ENCODE measurements at places on chromosomes 4 and X.

GRCh38 chrX:46255046-46255445 is 290.2 kb downstream of the ZNF674 start:
- ATAC-seq = no peak

DNA sequence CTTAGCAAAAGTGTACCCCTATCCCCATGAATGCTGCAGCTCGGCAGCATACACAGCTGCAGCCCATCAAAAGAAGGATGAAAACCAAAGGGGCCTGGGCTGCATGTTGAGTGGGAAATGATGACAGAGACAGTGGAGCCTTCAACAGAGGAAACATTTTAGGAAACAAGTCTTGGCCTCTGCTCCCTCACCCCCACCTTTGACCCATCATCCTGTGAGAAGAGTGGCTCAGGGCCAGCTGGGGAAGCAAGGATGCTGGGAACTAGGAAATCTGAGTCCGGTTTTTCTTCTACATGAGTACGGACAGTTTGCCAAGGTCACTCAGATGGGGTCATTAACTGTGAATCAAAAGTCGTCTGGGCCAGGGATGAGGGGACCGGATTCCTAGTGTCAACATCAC is 37.2 kb downstream of the IDS start:
- ATAC-seq = no peak

- ATAC-seq = no peak
Observed at GRCh38 chrX:118459494-118459893, 36.1 kb upstream of the DOCK11 start.

GRCh38 chrX:8049827-8050226 is 121.2 kb downstream of the VCX2 start:
- ATAC-seq = no peak

GRCh38 chr4:25075129-25075528 is 44.4 kb upstream of the LGI2 start:
- ATAC-seq = no peak

DNA sequence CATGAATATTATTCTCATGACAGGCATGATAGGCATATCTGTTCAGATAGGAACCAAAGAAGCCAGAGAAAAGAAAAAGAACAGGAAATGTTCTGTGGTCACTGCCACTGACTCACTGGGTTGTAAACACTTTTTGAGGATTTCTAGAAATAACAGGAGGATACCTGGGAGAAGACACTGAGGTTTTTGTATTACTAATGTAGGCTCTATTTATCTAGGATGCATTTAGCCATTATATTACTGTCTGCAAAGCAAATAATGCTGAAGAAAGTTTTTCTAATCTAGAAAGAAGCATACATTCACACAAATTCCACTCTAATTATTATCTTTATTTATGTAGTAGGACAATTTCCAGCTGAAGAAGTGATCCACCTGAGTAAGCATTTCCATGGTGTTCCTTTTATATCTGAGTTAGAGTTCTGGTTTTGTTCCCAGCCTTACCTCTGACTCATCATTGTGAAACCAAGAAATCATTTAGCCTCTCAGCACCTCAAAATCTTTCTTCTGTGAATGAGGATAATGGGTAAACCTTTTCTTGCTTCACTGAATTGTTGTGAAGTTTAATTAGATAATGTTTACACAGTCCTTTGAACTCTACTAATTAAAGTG is 40.2 kb upstream of the EPGN start:
- peak; percentile 94 for ATAC-seq

GRCh38 chr4:135244056-135244455 is 1042.5 kb upstream of the PABPC4L start:
- ATAC-seq = no peak

GRCh38 chrX:71609095-71609750 is 9.1 kb downstream of the CXCR3 start:
- ATAC-seq = no peak

- ATAC-seq = no peak
Observed at GRCh38 chr4:164926301-164926700, 49.3 kb downstream of the APELA start.

DNA sequence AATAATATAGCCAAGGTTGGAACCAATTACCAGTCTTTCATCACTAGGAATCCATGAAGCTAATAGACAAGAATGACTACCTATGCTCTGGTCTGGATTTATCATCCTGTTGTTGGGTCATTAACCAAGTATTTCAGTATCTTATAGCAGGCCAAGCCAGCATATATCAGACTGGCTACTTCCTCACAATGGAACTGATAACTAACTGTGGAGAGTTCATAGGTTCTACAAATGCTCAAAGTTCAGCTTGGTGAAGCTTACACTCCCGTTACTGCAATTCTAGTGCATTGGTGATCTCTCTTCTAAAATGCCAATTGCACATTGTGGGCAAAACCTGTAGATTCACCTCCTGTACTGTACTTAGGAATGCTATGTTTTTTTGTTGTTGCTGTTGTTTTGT is 4.8 kb downstream of the TRPC5OS start:
- no peak for ATAC-seq

DNA sequence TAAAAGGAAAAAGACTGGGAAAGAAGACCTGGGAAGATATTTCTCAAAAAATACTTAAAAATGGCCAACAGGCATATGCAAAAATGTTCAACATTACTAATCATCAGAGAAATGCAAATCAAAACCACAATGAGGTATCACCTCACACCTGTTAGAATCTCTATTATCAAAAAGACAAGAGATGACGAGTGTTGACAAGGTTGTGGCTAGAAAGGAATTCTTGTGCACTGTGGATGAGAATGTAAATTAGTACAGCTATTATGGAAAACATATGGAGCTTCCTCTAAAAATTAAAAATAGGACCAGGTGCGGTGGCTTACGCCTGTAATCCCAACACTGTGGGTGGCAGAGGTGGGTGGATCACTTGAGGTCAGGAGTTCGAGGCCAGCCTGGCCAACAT is 50.0 kb downstream of the C4orf46 start:
- no peak for ATAC-seq

- no peak for ATAC-seq
Observed at GRCh38 chr4:173489514-173489913, 40.5 kb downstream of the HAND2 start.

DNA sequence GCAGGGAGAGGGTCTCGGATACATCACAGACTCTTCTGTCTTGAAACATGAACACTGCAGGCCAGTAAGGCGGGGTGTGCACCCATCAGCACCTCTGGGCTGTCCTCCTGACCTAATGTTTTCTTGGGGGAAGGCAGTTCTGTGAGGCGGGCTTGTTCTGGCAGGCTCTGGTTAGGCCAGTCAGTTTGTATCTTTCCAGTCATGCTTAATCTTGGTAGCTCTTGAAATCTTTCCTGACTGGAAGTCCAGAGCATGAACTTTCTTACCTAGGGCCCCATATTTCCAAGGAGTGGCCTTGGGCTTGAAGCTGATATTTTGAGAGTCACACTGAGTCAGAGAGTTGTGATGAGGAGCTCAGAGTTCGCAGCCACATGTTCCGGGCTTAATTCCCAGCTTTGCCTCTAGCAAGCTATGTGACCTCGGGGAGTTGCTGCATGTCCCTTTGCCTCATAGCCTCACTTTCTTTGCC is 54.2 kb upstream of the RASSF6 start:
- peak; percentile 73 for ATAC-seq

DNA sequence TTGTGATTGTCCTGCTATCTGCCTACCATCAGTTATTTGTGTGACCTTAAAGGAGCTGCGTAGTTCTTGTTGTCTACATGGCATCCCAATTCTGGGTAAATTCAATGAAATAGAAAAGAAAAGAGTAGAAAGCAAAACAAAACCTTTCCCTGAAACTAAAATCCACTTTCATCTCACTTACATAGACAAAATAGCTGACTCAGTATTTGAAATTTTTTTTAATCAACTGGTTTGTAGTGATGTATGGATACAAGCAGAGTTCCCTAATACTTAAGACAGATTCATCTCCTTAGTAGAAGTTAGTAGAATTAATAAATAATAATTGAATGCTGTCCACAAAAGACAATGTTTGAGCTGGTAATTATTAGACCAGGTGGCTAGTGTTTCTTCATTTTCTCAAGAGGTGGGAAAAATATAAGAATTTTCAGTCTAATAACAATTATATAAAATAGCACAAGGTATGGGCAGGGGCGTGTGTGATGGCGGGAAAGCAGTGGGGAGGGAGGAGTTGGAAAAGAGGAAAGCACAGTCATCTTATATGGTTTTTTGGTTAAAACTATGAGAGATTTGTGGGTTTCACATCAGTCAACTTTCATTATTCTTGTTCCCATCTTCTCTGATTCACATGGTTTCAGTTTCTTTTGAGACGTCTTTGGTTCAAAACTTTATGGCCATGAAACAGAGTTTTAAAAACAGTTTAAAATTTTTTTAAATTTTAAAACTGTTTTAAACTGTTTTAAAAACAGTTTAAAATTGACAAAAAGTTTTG is 275.2 kb downstream of the SPRY1 start:
- ATAC-seq = no peak

- ATAC-seq = no peak
Observed at GRCh38 chr4:174575436-174575835, 53.1 kb upstream of the HPGD start.

DNA sequence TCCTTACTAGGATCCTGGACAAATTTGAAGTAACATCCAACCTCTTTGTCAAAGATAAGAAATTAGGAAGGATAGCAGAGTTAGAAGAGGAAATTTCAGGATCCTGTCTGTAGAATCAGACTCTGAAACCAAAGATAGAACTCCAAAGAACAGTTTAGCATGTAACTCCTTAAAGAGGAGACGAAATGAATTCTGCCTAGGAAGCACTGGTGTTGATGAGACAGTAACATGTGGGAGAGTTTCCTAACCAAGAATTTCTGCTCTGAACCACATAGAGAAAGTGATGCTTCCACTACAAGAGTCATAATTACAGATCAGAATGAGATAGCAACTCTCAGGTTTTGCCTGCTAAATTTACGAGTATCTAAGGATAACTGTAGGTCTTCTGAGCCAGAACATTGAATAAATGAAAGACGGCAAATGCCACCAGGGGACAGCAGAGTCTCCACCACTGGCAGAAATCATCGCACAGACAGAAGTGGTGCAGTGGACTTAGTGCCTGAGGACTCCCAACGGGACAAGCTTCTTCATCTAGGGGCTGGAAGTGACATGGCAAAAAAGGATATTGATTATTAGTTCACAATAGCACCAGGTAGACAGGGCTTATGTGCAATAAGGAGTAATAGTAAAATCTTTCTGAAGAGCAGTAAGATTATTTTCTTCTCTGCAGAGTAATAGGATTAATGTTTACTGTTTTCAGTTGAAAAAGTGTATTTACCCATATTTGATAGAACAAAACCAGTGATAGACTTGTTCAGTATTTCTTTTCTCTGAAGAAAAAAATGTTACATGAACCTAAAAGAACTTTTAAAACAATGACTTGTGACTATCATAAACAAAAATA is 6.7 kb upstream of the PPID start:
- peak; percentile 81 for ATAC-seq

- ATAC-seq = no peak
Observed at GRCh38 chr4:23811161-23811560, 78.7 kb downstream of the PPARGC1A start.

- ATAC-seq = peak; percentile 83
Observed at GRCh38 chrX:151902813-151903591, 9.7 kb upstream of the MAGEA4 start.

DNA sequence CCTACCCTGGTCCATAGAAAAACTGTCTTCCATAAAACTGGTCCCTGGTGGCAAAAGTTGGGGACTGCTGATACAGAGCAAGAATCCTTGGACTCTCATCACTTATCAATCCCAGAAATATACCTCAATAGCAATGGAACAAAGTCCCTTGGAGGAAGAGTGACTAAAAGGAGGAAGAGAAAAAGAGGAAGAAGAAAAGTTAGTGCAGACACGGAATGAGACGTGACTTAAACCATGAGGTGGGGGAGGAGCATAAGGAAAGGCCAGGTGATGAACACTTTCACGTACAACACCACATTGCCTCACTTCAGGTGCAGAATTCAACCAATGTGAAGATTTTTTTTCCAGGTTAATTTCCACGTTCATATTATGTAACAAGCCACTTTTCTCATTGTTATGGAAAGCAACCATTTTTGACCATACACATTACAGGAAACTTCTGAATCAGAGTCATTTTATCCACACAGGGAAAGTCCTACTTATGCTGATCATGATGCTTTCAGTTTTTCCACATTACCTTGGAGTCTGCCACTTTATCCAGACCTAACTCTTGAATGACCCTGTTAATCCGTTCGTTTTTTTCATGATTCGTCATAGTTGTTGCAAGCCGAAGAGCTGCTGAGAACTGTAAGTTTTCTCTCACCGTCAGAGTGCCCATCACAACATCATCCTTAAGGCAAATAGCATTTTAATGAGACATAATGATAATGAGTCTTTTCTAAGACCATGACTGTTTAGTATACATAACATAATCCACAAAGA is 27.7 kb downstream of the ABCG2 start:
- ATAC-seq = no peak

DNA sequence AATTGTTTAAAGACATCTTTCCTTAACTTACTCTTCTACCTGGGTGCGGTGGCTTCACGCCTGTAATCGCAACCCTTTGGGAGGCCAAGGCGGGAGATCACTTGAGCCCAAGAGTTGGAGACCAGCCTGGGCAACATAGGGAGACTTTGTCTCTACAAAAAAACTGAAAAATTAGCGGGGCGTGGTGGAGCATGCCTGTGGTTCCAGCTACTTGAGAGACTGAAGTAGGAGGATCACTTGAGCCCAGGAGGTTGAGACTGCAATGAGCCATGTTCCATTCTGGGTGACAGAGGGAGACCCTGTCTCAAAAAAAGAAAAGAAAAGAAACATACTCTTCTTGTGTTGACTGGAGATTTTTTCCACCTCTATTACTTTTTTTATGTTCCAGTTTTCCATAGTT is 181.9 kb downstream of the RAPGEF2 start:
- no peak for ATAC-seq

GRCh38 chrX:2566055-2566454 is 65.3 kb upstream of the DHRSX start:
- no peak for ATAC-seq

DNA sequence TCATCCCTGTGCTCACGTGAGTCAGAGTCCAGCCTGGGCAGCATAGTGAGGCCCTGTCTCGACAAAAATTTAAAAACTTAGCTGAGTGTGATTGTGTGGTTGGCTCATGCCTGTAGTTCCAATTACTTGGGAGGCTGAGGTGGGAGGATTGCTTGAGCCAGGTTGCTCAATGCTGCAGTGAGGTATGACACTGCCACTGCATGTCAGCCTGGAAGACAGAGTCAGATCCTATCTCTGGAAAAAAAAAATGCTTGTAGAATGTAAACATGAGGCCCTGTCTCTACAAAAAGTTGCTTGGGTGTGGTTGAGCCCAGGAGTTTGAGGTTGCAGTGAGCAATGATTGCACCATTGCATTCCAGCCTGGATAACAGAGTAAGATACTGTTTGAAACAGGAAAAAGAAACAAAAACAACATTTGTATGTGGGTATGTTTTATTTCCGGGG is 11.3 kb upstream of the YTHDC1 start:
- peak; percentile 87 for ATAC-seq

DNA sequence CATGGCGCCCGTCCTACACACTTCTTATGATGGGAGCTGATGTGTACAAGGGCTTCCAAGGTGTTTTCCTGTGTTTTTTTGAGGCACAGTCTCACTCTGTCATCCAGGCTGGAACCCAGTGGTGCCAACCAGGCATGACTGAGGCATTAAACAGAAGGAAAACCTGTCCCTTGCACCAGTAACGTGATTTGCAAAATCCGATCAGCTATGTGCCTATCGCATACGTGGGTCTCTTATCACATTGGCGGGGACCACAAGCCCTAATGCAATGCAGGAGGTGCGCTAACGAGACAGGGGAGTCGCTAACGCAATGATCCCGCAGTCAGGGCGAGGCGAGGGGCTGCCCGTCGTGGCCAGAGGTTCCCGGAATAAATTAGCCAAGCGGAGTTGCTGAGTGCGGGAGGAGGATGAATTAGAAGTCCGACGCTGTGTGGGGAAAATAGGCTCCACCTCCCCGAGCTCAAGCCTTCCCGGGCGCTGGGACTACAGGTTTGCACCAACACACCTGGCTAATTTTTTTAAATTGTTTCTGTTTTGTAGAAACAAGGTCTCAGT is 162.7 kb downstream of the SHOX start:
- ATAC-seq = no peak

All from esophagus mucosa (tissue), 1 donor.